ENCODE measurements at places on chromosomes 12 and 14. TPM values are rescaled to one million over a fixed set of nuclear protein-coding genes. Genes with fewer than 3 reads are reported as not detected.

BICD1 gene
- total RNA-seq = 49.5 TPM

LIN7A gene
- total RNA-seq = 35.1 TPM

RAD51B gene
- total RNA-seq = 57.2 TPM

RIN3 gene
- 7.2 TPM for total RNA-seq

SAMD15 gene
- 4.7 TPM for total RNA-seq

CCDC38 gene
- 0.27 TPM for total RNA-seq

TTC6 gene
- total RNA-seq = 0.88 TPM

MFAP5 gene
- 96.9 TPM for total RNA-seq

GPR84 gene
- 0.16 TPM for total RNA-seq
